ENCODE measurements at places on chromosomes 11 and 22.

GRCh38 chr11:57638811-57639320 lies 10.8 kb downstream of the YPEL4 start:
- DNase-seq: no peak

GRCh38 chr11:37957717-37958116 lies 1359.7 kb upstream of the RAG2 start:
- no peak for DNase-seq

- DNase-seq: no peak
Observed at GRCh38 chr11:48017105-48017830, 36.9 kb downstream of the PTPRJ start.

- DNase-seq: no peak
Observed at GRCh38 chr11:46701078-46701654, 335 bp downstream of the ZNF408 start.

Data from stimulated activated CD8-positive, alpha-beta memory T cell treated with anti-CD3 and anti-CD28 coated beads, Interleukin-2, amount 100 ng/mL, for 1 hour (primary cell).